NCI-H510A (cell line): ENCODE measurements at places on chromosomes 11 and 22.

DNA sequence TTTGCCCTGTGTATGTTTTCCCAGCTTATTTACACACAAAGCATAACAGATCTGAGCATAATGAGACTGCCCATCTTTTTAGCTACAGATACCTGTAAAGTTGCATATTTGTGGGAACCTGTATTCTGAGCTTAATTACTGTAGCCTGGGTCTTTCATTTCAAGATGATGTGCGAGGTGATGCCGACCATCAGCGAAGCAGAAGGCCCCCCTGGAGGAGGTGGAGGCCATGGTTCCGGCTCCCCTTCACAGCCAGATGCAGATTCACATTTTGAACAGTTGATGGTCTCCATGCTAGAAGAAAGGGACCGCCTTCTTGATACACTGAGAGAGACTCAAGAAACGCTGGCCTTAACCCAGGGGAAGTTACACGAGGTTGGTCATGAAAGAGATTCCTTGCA is 1.5 kb downstream of the PPFIA1 start:
- no peak for DNase-seq

GRCh38 chr11:60348116-60348515 is 21.1 kb downstream of the MS4A6E start:
- no peak for DNase-seq

DNA sequence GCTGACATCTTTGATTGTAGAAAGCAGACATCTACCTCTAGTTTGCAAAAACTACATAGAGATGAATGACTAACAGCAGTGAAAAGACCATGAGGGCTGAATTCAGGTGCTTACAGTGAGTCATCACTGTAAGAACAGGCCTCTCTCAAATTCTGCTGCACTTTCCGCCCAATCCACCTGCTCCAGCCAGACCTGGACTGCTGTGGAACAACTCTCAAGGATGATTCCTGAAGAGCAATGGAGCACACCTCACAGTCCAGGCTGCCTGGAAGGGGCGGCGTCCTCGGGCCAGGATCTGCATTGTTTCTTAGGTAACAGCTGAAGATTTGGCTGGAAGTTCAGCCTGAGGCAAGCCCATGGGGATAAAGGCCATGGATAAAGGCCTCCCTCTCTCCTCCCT is 15.1 kb downstream of the APOL2 start:
- no peak for DNase-seq

DNA sequence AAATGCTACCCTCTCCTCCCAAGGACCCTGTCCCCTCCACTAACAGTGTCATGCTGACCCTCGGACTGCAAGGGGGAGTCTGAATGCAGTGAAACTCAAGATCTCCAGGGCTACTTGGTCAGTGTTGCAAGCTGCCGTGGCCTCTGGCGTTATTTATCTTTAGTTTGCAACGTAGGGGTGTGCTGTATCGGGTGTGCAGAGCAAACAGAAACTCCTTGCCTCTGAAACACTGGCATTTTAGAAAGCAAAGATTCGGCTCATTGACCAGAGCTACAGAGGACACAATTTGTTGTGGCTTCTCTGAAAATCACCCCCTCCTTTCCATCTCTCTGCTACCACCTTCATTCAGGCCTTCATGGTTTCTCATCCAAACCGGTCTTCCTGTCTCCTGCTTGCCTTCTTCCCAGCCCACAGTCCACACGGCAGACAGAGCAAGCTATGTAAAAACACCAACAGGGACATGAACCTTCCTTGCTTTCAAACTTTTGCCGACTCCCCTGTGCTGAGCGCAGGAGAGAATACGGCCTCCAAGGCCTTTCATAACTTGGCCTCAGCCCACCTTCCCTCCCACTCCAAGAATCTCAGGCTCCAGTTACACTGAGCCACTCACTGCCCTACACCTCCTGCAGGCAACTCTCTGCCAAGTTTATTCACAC is 14.9 kb downstream of the FZD4 start:
- no peak for DNase-seq

- DNase-seq, result no peak
Observed at GRCh38 chr11:57938351-57938750, 85.3 kb upstream of the OR9Q1 start.

GRCh38 chr11:65868907-65869306 is 3.7 kb downstream of the EFEMP2 start:
- DNase-seq, result no peak

GRCh38 chr11:129722529-129722928 is 93.1 kb upstream of the TMEM45B start:
- DNase-seq, result no peak

GRCh38 chr11:122344215-122344614 is 228.2 kb upstream of the BLID start:
- DNase-seq, result no peak

DNA sequence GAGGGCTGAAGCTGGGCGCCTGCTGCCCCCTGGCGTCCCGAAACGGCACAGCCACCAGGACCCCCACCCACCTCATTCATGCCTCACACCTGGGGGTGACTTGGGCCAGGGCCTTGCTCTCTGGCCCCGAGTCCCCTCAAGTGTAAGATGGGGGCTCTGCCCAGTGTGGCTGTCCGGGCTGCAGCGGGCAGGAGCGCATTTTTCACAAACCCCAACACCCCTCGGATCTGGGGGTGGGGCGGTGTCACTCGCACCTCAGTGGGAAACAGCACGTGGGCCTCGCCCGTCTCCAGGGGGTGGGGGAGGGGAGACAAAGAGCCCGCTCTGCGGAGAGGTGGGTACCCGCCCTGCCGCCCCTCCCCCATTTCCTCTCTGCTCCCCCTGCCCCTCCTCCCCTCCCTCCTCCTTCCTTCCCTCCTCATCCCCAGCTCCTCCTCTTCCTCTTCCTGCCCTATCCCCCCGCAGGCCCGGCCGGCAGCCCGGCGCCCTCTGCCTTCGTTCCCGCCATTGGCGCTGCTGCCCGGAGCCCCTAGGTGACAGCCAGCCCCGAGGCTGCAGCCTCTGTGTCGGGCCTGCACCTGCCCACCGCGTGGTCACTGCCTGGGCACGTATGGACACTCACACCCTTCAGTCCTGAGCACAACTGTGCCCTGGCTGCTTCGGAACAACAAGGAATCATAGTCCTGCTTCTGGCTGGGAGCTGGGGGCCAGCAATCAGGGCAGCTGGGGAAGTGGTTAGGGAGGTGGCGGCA is 6.8 kb upstream of the CDKN1C start:
- DNase-seq, result no peak

- DNase-seq, result no peak
Observed at GRCh38 chr11:68033708-68034045, 3.2 kb downstream of the NDUFS8 start.

GRCh38 chr11:73648571-73649046 is 2.2 kb downstream of the PLEKHB1 start:
- DNase-seq, result no peak

DNA sequence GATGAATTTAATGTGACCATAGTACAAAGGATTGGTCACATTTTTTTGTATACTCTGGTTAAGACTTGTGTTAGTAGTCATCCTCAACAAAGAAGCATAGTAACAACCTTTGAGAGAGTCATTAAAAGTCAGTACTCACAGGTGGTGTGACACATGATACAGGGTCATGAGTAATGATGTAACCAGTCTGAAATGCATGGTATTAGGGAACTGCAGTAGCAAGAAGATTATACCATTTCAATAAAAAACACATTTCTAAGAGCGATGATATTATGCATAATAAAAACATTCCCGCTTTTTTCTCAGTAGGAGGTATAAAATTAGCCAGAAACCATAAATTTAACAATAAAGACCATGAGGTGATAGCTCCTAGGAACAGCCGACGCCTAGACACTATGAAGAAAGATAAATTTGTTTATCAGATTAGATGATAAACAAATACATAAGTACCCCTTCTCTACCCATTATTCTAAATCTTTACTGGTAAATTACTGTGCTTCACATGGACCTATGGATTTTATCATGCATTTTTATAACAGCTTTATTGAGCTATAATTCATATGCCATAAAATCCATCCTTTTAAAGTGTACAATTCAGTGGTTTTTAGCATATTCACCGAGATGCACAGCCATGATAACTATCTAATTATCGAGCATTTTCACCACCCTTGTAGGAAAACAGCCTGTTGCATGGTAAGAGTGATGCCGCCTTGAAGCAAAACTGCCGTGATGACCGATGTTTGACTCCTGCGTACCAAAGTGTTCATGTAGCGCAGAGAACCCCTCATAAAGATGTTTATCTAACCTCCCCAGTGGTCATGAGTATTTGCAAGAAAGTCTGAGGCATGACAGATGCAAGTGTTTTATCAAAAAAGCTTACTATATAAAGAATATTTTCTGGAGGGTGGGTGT is 41.8 kb downstream of the TMPRSS5 start:
- no peak for DNase-seq

- DNase-seq, result no peak
Observed at GRCh38 chr11:113626736-113627135, 79.4 kb downstream of the TMPRSS5 start.

- no peak for DNase-seq
Observed at GRCh38 chr22:37123649-37124048, 14.1 kb upstream of the TMPRSS6 start.

- DNase-seq, result no peak
Observed at GRCh38 chr22:32990187-32990586, 68.0 kb downstream of the SYN3 start.

- DNase-seq, result no peak
Observed at GRCh38 chr11:75996523-75997442, 181.8 kb downstream of the UVRAG start.

DNA sequence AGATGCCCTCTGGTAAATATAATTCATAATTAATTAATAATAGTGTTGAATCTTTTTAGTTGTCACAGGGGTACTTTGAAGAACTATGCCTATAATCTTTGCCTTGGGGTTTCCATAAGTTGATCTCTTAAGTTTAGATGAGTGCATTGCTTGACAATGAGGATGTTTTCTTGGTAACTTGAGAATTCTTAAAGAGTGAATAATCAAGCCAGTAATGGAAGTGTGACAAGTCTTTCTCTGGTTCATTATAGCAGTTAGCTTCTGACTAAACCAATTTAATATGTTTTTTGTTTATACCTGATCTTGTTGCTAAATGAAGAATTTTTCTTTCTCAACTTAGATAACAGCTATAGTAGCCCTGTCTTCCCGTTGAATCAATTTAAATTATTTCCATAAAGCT is 46.2 kb downstream of the ATXN10 start:
- DNase-seq, result no peak

- DNase-seq, result no peak
Observed at GRCh38 chr11:118117790-118118601, 31.2 kb upstream of the SMIM35 start.

DNA sequence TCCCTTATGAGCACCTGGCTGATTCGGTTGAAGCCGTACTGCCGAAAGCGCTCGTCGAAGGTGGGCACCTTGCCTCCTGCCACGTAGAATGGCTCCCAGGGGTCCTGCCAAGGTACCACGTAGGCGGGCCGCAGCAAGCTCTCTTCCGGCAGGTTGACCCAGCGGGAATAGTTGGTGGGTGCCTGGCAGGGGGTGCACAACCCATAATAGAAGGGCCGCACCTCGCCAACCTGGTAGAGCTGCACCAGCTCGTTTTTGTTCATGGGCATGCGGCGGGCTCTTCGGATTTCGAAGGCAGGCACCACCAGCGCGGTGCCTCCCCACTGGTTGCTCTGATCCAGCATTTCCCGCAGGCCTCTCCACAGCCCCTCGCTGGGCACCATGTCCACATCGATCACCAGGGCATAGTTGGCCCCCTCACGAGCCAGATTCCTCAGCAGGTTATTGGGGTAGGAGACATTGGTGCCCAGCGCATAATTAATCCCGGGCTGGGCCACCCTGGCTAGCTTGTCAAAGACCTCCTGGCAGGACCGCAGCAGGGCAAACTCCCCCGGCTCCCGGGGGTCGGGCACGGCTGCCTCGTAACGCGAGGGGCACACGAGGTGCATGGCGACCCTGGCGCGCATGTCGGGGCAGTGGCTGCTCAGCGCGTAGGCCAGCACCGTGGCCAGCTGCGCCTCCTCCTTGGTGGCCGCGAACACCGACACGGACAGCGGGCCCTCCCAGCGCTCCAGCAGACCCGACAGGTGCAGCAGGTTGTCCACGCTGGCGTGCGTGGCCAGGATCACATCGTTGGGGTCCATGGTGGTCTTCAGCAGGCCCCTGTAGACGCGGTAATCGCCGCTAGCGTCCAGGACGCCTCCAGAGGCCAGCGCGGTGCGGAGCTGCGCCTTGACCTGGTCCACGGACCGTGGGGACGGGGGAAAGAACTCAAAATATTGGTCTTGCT is 679 bp downstream of the B4GAT1 start:
- no peak for DNase-seq
